Stimulated activated CD4-positive, alpha-beta T cell treated with anti-CD3 and anti-CD28 coated beads, Interleukin-1b, Interleukin-23, amount 100 ng/mL, for 1 hour (primary cell): ENCODE measurements at places on chromosomes 3 and 15.

GRCh38 chr15:76566276-76566675, 229.7 kb downstream of the ISL2 start:
- DNase-seq, result no peak

DNA sequence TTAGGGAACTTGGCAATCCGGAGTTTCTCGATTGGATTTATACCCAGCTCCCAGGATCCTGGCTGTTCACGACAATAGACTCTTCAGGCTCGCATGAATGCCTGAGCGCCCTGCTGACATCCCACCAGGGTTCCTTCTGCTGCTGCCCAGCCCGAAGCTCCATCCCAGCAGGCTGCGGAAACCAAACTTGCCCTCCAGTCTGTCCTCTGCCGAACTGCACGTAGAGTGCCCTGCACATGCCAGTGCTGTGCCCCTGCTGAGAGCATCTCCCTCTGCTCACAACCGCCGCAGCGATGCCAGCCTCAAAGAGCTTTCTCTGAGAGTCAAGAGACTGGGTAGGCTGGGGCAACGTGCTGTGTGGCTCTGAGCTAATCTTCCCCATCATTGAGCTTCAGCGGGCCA, 6.9 kb downstream of the ADAMTS7 start:
- DNase-seq, result no peak

- DNase-seq, result no peak
Measured at GRCh38 chr15:58469432-58470353, 37.9 kb downstream of the LIPC start.

- DNase-seq, result no peak
Measured at GRCh38 chr3:149820183-149820582, 7.2 kb downstream of the RNF13 start.

DNA sequence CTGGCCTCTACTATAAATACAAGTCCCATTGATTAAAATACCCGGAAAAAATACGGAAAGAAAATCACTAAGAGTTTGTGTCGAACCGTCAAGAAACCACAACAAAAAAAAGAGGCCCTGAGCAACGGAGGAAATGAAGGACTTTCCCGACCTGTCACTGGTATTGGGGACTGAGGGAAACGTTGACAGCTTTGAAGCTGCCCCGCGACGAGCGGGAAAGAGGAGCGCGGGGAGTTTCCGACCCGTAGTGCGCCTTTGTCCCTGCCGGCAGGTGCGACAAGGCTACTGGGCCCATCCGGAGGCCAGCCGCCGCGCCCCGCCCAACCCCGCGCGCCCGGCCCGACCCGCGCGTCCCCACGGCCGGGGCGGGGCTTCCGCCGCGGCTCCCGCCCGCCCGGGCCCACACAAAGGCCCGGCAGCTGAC, 416 bp downstream of the PBRM1 start:
- peak; percentile 36 for DNase-seq

- no peak for DNase-seq
Measured at GRCh38 chr3:38478901-38479300, 17.2 kb upstream of the EXOG start.

DNA sequence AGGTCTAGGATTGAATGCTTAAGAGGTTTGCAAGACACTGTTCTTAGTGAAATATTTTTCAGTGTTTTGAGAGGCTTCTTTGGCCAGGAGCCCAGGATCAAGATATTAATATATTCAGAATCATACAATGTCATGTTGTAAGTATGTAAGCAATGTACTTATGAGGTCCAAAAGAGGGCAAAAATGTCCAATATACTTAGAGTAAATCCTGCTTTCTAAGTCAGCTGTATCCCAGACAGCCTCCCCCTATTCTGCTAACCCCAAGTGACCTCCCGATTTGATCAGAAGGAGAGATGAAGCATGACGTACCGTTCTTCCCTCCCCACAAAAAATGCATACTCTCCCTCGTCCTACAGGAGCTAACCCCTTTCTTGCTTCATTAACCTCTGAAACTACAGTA, 70.9 kb downstream of the CHAC1 start:
- DNase-seq, result no peak

DNA sequence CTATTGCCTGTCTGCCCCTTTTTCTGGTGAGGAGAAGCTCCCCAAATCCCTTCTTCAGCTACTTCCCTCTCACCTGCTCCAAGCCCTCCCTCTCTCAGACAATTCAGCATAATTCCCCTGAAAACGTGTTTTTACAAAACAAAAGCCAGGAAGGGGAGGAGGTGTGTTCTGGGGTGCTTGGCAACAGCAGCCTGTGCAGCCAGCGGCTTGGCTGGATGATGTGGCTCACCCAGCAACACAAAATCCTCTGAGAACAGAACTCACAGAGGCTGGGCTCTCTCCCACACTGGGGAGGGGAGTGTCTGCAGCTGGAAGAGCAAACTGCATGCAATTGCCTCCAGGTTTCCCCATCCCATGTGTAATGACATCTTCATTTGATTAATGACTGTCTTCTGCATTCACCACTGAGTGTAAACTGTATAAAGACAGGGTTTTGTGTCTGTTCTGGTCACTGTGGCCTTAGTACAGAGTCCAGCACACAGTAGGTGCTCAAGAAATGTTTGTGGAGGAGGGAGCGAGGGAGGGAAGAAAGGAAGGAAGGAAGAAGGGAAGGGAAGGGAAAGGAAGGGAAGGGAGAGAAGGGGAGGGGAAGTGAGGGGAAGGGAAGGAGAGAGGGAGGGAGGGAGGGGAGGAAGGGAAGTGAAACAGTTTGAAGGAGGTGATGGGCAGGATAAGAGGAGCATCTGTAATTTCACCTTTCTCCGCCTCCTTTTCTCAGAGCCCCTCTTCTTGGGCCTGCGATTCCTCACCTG, 70.1 kb upstream of the GLCE start:
- no peak for DNase-seq

DNA sequence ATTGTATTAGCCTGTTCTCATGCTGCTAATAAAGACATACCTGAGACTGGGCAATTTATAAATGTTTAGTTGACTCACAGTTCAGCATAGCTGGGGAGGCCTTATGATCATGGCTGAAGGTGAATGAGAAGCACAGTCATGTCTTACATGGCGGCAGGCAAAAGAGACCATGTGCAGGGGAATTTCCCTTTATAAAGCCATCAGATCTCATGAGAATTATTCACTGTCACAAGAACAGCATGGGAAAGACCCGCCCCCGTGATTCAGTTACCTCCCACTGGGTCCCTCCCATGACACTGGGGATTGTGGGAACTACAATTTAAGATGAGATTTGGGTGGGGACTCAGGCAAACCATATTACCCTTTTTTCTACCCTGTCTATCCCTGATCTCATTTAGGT, 51.5 kb upstream of the MYZAP start:
- DNase-seq, result no peak

DNA sequence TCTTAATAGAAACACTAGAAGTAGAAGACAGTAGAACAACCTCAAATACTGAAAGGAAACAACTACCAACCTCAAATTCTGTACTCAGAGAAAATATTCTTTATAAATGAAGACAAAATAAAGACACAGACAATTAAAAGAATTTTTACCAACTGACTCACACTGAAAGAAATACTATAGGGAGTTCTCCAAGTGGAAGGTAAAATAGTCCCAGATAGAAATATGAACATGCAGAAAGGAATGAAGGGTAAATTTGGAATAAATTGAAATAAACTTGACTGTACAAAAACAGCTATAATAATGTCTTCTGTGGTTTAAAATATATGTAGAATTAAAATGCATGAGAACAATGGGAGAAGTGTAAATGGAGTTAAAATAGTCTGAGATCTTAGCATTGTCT, 36.7 kb upstream of the CCDC174 start:
- DNase-seq, result no peak

DNA sequence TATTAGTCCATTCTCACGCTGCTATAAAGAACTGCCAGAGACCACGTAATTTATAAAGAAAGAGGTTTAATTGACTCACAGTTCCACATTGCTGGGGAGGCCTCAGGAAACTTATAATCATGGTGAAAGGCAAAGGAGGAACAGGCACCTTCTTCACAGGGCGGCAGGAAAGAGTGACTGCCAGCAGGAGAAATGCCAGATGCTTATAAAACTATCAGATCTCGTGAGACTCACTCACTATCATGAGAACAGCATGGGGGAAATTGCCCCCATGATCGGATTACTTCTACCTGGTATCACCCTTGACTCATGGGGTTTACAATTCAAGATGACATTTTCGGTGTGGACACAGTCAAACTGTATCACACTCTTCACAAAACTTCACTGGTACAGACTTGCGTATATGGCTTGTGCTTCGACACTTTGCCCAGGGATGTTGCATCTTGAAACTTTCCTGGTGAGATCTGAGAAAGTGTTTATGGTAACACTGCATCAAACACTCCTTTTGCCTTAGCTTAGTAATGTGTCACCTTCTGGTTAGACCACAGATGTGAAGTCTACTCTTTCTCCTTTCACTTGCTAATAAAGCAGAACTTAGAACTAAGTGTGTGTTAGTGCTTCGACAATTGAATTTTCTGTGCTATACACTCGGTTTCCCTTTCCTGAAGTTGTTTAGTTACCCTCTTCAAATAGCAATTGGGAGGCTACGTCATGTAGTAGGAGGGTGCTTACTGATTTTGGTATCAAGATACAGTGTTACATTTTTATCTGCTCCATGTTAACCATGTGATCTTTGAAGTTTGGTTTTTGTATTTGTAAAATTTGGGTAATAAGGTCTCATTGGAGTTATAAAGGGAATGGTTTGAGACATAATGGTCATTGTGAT, 185.7 kb downstream of the LPP start:
- no peak for DNase-seq

- no peak for DNase-seq
Measured at GRCh38 chr3:197490098-197491058, 65.4 kb downstream of the BDH1 start.

GRCh38 chr3:129343643-129344360, 65.1 kb downstream of the HMCES start:
- no peak for DNase-seq

DNA sequence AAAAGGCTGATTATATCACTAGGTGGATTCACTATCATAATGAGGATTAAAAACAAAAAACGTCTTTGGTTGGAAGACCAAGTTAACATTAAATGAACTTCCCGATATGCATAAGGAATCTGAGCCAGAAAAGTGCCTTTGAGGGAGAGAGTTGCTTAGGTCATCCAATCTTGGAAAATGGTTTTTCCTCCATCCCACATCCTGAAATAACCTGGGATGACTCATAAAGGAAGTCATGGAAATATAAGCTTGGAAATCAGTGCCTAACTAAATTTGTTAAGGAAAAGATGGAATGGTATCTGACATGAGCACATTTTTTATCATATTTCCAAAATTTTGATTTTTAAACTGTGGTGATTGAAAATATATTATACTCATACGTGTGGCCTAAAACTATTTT, 66.0 kb downstream of the KBTBD8 start:
- no peak for DNase-seq

GRCh38 chr3:132231633-132232032, 85.6 kb upstream of the ACP3 start:
- no peak for DNase-seq

GRCh38 chr3:61358364-61358763, 107.1 kb upstream of the FHIT start:
- no peak for DNase-seq

DNA sequence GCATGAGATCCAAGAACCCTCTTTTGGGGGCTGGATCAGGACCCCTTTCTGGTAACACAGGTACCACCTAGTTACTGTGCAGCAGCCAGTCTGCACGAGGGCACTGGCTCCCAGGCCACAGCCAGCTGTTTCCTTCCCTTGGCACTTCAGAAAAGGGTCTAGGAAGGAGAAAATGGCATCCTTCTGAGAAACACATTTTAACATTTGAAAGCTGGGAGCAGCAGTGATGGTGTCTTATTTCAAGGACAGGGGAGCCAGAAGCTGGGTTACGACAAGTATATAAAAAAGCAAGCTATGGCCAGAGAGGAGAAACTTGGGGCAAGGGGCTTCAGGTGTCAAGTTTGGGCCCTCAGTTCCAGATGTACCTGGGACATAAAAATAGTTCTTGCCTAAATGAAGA, 282.8 kb downstream of the CTNNB1 start:
- no peak for DNase-seq

DNA sequence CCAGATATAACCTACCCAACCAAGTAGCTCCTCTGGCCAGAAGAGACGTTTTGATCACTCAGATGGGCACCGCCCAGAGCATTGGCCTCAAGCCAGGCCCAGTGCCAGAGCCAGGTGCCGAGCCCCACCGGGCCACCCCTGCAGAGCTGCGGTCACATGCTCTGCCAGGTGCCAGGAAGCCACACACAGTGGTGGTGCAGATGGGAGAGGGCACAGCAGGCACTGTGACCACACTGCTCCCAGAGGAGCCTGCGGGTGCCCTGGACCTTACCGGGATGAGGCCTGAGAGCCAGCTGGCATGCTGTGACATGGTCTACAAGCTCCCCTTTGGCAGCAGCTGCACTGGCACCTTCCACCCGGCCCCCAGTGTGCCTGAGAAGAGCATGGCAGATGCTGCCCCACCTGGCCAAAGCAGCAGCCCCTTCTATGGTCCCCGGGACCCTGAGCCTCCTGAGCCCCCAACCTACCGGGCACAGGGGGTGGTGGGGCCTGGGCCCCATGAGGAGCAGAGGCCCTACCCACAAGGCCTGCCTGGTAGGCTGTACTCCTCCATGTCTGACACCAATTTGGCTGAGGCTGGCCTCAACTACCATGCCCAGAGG, 19.1 kb upstream of the APEH start:
- no peak for DNase-seq

GRCh38 chr3:194761384-194761783, 75.7 kb downstream of the FAM43A start:
- no peak for DNase-seq

GRCh38 chr3:187742351-187743171, 2.7 kb downstream of the BCL6 start:
- no peak for DNase-seq

DNA sequence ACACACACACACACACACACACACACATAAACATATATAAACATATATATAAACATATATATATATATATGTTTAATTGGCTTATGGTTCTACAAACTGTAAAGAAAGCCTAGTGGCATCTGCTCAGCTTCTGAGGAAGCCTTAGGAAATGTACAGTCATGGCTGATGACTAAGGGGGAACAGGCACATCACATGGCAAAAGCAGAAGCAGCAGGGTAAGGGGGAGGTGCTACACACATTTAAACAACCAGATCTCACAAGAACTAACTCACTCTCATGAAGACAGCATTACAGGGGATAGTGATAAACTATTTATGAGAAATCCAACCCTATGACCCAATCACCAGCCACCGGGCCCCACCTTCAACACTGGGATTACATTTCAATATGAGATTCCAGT, 922.9 kb downstream of the SI start:
- DNase-seq, result no peak

GRCh38 chr3:141346418-141346817, 21.9 kb upstream of the ZBTB38 start:
- DNase-seq, result no peak

GRCh38 chr3:36714343-36715086, 49.8 kb downstream of the DCLK3 start:
- no peak for DNase-seq

DNA sequence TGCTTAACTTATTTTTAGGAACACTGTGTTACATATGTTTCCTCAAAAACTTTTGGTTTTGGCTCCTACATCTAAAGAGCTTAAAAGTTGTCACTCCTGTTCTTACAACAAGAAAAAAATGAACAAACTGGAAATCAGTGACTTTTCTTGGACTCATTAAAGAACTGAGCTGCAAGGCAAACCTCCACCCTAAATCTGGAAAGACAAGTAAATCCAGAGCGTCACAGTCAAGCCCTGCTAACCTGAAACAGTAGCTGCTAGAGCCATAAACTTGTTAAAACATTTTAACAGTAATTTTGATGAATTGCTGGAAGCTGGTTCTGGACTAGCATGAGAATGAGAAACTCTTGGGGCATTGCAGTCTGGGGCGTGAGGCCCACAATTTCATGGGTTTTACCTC, 350.5 kb upstream of the COL8A1 start:
- DNase-seq, result no peak

GRCh38 chr3:83928391-83928790, 1030.4 kb upstream of the CADM2 start:
- no peak for DNase-seq
